ENCODE measurements at places on chromosomes 13 and 19.

DNA sequence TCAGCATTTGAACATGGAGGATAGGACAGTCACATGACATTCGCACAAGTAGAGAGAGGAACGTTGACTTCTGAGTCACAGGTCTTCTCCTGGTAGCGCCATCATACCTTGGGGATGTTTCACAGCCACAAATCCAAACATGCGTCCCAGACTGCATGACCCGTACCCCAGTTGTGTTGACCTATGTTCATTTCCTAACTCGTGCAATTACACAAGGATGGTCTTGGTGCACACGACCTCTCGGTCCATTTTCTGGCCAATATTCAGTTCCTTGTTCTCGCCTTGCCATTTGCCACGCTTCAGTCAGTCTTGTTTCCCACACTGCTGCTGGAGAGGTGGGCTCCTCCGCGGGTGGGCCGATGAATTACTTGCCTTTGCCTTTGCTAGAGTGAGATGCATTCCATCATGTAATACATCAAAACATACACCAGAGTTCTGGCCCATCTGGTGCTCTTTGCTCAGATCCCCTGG lies 87.3 kb downstream of the COL4A2 start:
- peak; percentile 50 for DNase-seq

- DNase-seq, result peak; percentile 87
Measured at GRCh38 chr19:50147462-50148423, 15.3 kb downstream of the IZUMO2 start.

- no peak for DNase-seq
Measured at GRCh38 chr13:28355046-28355821, 139.7 kb downstream of the FLT1 start.

- peak; percentile 42 for DNase-seq
Measured at GRCh38 chr13:52695856-52696255, 43.2 kb downstream of the SUGT1 start.

DNA sequence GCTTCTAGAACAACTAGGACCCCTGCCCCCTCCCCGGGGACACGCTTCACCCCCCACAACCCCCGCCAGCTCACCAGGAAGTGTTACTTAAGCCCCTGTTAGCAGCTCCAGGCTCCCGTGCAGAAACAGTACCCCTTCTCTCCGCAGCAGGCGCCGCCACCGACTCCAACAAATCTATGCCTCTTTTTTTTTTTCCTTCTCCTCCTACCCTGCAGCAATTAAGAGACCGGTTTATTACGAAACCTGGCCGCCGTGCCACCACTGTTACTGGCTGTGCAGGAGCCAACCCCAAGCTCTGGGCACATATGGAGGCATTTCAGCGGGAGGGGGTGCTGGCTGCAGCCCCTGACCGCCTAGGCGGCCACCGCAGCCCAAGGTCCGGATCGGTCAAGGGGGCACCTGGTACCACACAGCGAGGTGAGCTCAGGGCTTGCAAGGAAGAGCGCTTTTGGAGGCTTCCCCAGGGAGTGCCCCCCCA lies 2.4 kb downstream of the GADD45B start:
- DNase-seq, result peak; percentile 79

GRCh38 chr19:3669947-3670795 lies 30.1 kb downstream of the PIP5K1C start:
- DNase-seq, result peak; percentile 97

DNA sequence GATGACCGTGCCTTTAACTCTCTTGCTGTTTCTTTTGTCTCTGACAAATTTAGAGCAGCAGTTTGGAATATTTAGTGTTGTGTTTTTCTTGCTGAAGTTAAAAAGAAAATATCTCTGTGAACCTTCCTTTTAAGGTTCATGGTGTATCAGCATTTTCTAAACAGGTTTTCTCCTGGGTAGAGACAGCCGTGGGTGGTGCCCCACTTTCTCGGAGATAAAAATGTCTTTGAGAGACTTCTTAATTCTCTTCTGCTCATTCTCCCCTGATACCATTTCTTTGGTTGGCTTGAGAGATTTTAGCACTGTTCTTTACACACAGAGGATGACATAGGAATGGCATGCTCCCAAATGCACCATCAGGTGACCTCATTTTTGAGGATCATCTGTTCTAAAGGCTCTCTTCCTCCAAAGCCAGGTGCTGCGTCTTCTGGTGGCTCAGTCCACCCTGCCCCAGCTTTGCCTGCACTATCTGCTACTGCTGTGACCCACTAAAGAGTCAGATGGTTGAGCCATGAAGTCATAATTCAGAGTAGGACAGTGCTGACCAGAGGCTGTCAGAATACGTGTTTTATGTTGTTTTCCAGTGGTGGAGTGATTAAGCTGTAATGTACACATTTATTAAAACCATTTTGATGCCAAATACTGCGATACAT lies 90.3 kb upstream of the SLC10A2 start:
- DNase-seq, result no peak

- DNase-seq, result no peak
Measured at GRCh38 chr19:3227054-3227626, 2.7 kb downstream of the CELF5 start.

GRCh38 chr13:99332456-99332855 lies 25.3 kb upstream of the GPR183 start:
- no peak for DNase-seq

DNA sequence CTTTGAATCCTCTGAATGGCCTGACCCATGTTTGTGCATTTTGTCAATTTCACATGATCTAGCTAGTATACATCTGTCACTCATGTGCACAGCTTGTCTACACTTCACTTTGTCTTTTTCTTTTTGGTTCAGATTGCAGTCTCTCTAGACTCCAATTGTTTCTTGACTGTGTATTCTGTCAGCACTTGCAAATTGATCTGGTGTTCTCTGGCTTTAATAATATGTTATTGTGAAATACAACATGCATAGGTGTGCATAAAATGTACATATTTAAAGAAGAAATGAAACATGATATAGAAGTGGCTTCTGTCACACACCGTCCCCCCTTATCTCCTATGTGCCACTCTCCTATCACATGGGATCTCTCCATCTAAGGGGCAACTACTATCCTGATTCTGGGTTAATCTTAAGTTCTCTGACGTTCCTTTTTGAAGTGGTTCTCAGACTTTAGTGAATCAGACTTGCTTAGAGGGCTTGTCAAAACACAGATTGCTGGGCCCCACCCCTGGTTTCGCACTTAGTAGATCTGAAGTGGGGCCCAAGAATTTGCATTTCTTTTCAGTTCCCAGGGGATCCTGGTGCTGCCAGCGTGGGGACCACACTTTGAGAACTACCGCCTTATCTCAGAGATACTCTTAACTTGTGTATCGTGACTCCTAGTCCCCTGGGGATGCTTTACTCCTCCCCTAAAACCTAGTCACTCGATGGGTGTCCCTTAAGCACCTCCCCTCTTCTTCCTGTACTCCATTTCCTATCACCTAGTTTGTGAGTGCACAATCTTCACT lies 5.8 kb downstream of the KRTDAP start:
- no peak for DNase-seq

DNA sequence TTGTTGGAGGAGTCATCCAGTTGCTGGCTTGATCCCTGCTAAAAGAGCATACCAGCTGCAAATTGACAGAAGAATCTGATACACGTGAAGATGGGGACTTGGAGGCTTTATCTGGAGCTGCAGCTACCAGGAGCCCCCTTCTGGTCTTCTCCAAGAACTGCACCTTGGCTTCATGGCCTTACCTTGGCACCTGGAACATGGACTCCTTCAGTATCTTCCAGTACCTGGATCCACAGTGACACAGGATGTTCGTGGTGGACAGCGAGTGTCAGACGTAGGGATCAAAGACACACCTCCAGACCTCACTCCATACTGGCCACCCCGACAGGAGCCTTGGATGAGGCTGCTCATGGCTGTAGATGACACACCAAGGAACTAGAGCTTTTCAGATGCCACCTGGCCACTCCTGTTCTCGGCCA lies 9.9 kb upstream of the ACSBG2 start:
- DNase-seq, result peak; percentile 83

- DNase-seq, result no peak
Measured at GRCh38 chr13:42239161-42239560, 32.8 kb upstream of the AKAP11 start.

- DNase-seq, result no peak
Measured at GRCh38 chr19:46603195-46603637, 2.1 kb downstream of the CALM3 start.

- no peak for DNase-seq
Measured at GRCh38 chr19:3146677-3147100, 10.9 kb downstream of the GNA15 start.
